ENCODE measurements at places on chromosomes 2 and 18.

DNA sequence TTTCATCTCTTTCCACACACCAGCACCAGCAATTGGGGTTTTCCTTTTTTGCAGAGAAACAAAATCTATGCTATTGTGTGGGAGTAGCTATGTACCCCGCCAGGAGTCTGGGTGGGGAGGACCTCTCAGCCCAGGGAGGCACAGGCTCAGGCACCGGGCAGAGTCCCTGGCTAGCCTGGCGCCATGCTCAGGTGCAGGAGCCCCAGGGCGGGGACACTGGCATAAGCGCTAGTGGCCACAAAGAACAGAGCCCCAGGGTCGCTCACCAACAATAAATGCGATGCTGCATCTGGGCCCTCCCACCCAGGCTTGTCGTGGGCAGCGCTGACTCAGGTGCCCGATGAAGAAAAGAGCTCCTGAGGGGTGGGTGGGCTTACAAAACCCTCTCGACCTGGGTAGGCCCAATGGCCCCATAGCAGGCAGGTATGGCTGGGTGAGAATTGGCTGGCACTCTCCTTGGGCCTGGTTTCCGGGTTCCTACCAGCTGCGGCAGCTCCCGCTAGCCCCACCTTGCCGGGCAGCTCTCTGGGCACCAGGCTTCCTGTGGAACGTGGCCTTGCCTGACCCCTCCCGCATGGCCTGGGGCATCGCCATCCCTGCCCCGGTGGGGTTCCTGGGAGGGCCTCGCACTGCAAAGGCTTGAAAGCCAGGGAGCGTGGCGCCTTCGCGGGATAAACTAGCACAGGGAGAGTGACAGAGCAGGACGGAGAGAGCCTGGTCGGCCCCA is 31.8 kb upstream of the COL6A3 start:
- no peak for DNase-seq

GRCh38 chr2:173175222-173175621 is 99.6 kb downstream of the MAP3K20 start:
- DNase-seq, result peak; percentile 36

DNA sequence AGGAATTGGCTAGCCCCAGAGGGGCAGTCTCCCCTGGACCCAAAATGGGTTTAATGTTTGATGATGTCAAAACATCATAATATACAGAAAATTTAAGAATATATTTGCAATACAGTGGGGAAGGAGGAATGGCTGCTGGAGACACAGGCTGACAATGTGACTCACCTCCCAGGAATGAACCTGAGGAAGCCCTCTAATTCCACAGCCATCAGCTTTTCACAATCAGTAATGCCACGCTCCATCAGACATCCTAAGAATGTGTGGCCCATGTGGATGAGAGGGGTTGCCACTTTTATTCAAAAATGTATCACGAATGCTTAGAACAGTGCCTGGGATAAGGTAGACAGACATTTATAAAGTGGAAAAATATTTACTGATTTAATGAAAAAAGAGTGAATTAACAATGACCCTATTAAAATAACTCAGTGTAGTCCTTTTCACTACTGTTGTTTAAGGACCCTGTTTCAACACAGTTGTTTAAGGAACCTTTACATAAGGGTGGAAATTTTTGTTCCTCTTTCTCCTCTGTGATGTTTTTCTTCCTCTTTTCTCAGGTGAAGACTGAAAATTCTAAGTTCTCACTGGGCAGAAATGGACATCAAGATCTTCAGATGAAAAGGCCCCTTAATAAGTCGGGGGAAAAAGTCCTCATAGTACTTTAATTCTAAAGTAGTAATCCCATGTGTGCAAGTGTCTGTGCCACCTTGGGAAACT is 17.5 kb upstream of the TMEM163 start:
- DNase-seq, result peak; percentile 72

DNA sequence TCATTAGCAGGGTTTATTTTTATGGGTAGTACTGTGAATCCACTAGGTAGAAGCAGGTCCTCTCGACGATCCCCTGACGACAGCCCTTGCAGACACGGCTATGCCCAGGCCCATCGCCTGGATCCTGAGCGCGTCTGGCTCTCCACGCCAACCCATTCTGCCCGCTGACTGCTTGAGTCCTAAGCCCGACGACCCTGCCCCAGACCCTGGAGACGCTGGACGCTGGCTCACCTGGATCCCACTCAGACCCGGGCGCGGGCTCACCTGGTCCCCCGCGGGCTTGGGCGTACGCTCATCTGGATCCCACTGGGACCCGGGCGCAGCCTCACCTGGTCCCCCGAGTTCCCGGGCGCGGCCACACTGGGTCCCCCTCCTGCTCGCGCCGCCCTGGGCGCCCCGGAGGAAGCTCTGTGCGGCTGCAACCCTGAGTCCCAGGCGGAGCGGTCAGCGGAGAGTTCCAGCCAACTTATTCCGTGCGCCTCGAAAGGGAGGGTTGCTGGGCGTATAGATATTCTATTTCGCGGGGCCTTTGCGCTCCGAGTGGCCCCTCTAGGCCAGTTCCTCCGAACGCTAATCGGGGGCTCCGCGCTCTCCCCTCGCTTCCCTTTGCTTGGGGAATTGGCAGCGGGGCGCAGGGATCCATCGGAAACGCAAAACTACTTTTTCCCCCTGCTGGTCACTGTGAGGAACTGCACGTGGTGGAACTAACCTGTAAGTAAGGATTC is 22.4 kb upstream of the RMP24 start:
- DNase-seq, result peak; percentile 70

GRCh38 chr2:227536445-227536844 is 62.2 kb upstream of the SCYGR2 start:
- no peak for DNase-seq

- peak; percentile 73 for DNase-seq
These were observed 96.9 kb downstream of the HNRNPLL start for GRCh38 chr2:38505779-38506178.

GRCh38 chr18:28961669-28962228 is 784.8 kb upstream of the CDH2 start:
- DNase-seq, result peak; percentile 18

- no peak for DNase-seq
These were observed 260.1 kb downstream of the GLI2 start for GRCh38 chr2:120995656-120996190.

GRCh38 chr18:76467371-76468190 is 27.5 kb downstream of the ZNF516 start:
- no peak for DNase-seq

GRCh38 chr18:35227254-35227653 is 13.6 kb upstream of the ZNF397 start:
- DNase-seq, result no peak

DNA sequence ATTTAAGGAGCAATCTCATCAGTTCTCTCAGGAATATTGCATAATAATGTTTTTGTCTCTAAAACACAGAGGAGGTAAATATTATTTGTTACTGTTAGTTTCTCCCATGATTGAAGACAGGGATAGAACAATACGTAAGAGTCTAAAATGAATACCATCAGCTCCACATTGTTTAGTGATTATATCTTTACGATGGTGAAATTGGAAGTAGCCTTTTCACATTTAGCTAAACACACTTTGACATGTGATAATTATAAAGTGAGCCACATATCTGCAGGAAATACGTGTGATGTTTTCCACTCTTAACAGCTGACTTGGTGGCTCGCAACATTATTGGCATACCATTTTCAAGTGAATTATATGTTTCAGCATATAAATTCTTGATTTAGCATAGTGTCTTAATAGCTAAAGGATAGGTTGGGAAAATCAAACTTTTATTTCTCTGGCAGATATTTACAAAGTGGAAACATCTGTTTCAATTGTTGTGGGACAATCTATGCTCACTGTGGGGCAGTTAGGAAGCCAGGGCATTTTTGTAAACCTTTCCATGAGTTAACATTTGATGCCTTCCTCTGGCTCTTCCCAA is 208.1 kb upstream of the RASGRP3 start:
- peak; percentile 52 for DNase-seq

DNA sequence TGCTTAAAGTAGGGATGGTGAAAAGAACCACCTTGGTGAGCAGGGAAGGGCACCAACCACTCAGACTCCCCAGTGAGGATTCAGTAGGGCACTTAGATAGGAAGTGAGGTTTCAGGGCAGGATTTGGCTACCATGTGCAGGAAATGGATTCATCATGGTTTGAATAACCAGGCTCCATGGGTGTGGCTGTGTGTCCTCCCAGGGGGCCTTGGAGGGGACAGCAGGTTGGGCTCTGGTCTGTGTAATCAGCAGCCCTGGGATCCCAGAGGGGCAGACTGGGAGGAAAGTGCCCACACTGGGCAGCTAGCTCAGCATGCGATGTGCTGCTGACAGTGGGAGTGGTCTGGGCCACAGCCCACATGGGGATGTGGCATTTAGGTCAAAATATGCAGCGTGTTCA is 224.6 kb downstream of the CELF4 start:
- no peak for DNase-seq

GRCh38 chr2:127413782-127414637 is 4.2 kb upstream of the PROC start:
- DNase-seq, result peak; percentile 65

GRCh38 chr2:177289824-177290628 is 25.5 kb upstream of the NFE2L2 start:
- DNase-seq, result no peak

DNA sequence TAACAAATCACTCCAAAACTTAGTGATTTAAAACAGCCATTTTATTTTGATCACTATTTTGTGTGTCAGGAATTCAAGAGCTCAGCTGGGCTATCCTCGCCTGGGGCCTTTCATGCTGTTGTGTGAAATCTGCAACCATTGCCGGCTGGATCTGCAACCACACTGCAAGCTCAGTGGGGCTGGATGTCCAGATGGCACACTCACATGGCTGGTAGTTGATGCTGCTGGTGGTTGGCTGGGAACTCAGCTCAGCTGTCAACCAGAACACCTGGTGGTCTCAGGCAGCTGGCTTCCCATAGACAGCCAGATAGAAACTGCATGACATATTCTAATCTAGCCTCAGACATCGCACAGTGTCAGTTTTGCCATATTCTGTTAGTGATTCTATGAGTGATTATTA is 30.6 kb upstream of the AP1S3 start:
- no peak for DNase-seq

DNA sequence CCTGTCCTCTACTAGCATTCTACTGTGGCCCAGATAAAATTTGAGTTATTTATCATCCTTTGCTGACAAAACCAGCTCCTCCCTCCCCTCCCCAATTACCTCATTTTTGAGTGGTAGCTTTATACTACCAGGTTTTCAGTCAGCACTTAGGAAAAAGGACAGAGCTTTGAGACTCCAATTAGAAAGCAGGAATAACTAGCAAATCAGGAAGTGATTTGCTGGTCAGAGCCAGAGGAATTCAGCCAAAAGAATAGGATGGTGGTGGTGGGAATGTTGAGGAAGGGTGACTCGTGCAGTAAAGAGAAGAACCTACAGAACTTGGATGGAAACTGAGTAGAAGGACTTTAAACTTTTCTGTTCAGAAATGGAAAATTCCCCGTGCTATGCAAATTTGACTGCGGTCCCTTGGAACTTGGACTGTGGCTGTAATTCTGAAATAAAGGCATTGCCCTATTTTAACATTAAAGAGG is 3.7 kb downstream of the MYL12B start:
- DNase-seq, result peak; percentile 45

GRCh38 chr2:165568361-165568760 is 98.9 kb downstream of the CSRNP3 start:
- no peak for DNase-seq

GRCh38 chr18:58313491-58314032 is 269.5 kb downstream of the NEDD4L start:
- DNase-seq, result no peak

DNA sequence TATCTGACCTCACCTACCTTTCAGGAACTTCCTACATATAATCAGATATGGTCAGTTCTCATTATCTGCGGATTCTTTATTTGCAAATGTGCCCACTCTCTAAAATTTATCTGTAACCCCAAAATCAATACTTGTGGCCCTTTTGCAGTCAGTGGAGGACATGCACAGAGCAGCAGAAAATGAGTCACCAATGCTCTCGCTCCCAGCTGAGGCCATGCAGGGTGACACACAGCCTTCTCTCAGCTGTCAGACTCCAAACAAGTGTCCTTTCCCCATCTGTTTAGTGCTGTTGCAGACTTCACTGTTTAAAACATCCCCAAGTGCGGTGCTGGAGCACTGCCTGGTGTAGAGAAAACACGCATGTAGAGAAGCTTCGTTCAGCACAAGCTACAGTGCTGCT is 171.9 kb upstream of the SALL3 start:
- DNase-seq, result no peak

Measured in fibroblast of the aortic adventitia (primary cell).